Left lung (tissue), 14 donors: ENCODE measurements at places on chromosomes 11 and 22. TPM values are rescaled to one million over a fixed set of nuclear protein-coding genes. Genes with fewer than 3 reads are reported as not detected.

GRCh38 chr22:26568207-26568706 is 21.7 kb downstream of the TPST2 start:
- no peaks in the 10 kb centered on the region for H3K27me3 ChIP-seq
- peaks cover 74% of the 10 kb centered on the region for H3K4me1 ChIP-seq
- no peaks in the 10 kb centered on the region for H3K36me3 ChIP-seq
- H3K4me3 ChIP-seq, result no peak overlapping the region

GRCh38 chr22:44581096-44581435 is 83.0 kb upstream of the RTL6 start:
- no peak for DNase-seq
- no peaks in the 10 kb centered on the region for H3K4me1 ChIP-seq
- peaks cover 82% of the 10 kb centered on the region for H3K27me3 ChIP-seq
- H3K36me3 ChIP-seq, result no peaks in the 10 kb centered on the region

DNA sequence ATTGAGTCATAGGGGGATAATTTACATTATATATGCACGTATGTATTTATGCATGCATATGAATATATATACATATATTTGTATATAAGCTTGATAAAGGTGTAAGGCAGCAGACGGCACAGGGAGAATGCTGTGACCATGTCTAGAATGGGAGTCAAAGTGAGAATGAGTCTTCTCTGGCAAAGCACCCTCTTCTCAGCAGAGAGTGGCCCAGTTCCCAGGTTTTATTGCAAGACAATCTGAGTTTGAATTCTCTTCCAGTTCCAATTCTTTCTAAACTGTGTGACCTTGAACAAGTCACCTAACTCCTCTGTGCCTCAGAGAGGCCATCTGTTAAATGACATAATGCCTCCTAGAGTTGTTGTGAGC is 13.8 kb downstream of the EHF start:
- H3K27ac ChIP-seq, result no peak overlapping the region
- H3K36me3 ChIP-seq, result no peaks in the 10 kb centered on the region
- H3K27me3 ChIP-seq, result no peaks in the 10 kb centered on the region

GRCh38 chr22:50573491-50574382 is 4.5 kb downstream of the CPT1B start:
- H3K36me3 ChIP-seq, result no peaks in the 10 kb centered on the region
- no peak for DNase-seq
- H3K27ac ChIP-seq, result no peak overlapping the region
- peaks cover 5% of the 10 kb centered on the region for H3K4me1 ChIP-seq
- no peaks in the 10 kb centered on the region for H3K27me3 ChIP-seq
- H3K4me3 ChIP-seq, result no peak overlapping the region

- H3K4me3 ChIP-seq, result no peak overlapping the region
- no peaks in the 10 kb centered on the region for H3K4me1 ChIP-seq
- no peaks in the 10 kb centered on the region for H3K36me3 ChIP-seq
- DNase-seq, result no peak
- no peak overlapping the region for H3K27ac ChIP-seq
Measured at GRCh38 chr11:127071606-127072005, 71.0 kb upstream of the KIRREL3 start.

GRCh38 chr22:21087119-21087518 is 41.4 kb downstream of the LRRC74B start:
- no peaks in the 10 kb centered on the region for H3K36me3 ChIP-seq
- H3K27me3 ChIP-seq, result no peaks in the 10 kb centered on the region
- no peaks in the 10 kb centered on the region for H3K4me1 ChIP-seq
- no peak overlapping the region for H3K4me3 ChIP-seq

GRCh38 chr22:46834021-46834737 is 71.7 kb downstream of the TBC1D22A start:
- H3K36me3 ChIP-seq, result no peaks in the 10 kb centered on the region
- peaks cover 37% of the 10 kb centered on the region for H3K4me1 ChIP-seq
- no peak for DNase-seq

- DNase-seq, result no peak
- H3K4me3 ChIP-seq, result no peak overlapping the region
- no peak overlapping the region for H3K27ac ChIP-seq
- H3K4me1 ChIP-seq, result peaks cover 9% of the 10 kb centered on the region
- no peaks in the 10 kb centered on the region for H3K36me3 ChIP-seq
Measured at GRCh38 chr11:19704213-19704612, 8.4 kb upstream of the NAV2 start.

DNA sequence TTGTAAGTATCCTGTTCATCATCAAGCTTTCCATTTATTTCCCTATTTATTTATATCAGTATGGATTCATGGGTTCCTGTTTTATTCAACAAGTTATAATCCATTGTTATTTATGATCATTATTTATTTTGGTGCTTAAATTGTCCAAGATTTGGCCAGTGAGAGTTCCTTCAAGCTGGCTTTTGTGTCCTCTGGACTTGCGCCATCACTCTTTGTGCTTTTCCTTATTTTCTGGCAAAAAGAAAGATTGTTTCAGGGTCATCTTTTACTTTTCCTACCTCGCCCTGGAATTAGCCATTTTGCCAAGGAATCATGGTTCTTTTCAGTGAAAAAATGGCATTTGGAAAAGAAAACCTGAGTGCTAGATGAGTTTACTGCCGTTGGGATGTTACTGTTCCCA is 193.4 kb downstream of the ADAMTS15 start:
- no peak overlapping the region for H3K4me3 ChIP-seq
- no peaks in the 10 kb centered on the region for H3K27me3 ChIP-seq
- H3K36me3 ChIP-seq, result no peaks in the 10 kb centered on the region
- H3K27ac ChIP-seq, result no peak overlapping the region
- no peak for DNase-seq
- H3K4me1 ChIP-seq, result peaks cover 4% of the 10 kb centered on the region

DNA sequence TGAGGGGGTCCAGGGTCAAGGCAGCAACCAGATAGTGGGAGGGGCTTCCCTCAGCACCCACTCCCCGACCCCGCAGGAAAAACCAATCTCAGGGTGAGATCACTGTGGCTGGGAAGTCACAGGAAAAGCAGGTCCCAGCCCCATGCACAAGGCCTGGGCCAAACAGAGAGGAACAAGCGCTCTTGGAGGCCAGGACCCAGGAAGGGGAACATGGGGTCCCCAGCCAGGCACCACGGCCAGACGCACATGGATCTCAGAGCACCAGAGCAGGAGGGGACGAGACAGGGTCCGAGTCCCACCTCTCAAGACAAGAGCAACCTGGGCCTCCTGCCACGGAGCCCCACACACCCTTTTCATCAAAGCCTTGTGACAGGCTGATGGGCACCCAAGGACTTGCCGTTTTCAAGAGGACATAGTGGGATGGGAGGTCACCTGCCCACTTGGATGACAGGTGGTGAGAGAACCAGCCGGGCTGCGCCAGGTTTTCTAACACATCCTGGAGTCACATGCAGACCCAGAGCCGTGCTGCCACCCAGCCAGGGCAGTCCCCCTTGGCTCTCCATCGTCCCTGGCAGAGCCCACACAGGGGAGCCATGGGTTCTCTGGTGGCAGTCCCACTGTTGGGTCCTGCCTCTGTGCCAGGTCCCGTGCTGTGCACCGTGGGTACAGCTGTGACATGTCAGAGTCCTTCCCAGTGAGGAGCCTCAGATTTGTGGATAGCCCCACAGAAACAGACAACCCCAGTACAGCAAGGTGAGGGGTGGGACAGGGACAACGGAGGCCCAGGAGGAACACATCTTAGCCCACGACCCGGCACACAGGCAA is 13.2 kb downstream of the POLR3H start:
- no peaks in the 10 kb centered on the region for H3K4me1 ChIP-seq
- H3K4me3 ChIP-seq, result no peak overlapping the region
- H3K36me3 ChIP-seq, result no peaks in the 10 kb centered on the region
- H3K27me3 ChIP-seq, result no peaks in the 10 kb centered on the region
- H3K27ac ChIP-seq, result no peak overlapping the region

DNA sequence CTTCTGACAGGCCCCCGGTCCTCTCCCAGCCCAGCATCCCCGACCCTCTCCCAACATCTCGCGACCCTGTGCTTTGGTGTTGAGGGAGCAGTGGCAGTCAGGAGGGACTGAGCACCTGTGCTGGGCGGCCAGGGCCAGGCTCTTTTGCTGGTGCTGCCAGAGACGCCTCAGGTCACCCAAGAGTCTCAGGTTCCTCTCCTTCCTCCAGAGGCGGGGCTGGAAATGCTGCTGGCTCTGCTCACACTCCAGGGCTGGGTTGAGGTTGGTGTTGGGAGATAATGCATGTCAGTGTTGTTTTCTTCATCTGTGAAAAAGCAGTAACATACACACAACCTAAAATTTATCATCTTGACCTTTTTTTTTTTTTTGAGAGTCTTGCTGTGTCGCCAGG is 1.2 kb upstream of the IGLL1 start:
- H3K27me3 ChIP-seq, result no peaks in the 10 kb centered on the region
- H3K27ac ChIP-seq, result no peak overlapping the region
- DNase-seq, result no peak
- H3K4me3 ChIP-seq, result no peak overlapping the region
- H3K4me1 ChIP-seq, result no peaks in the 10 kb centered on the region
- H3K36me3 ChIP-seq, result no peaks in the 10 kb centered on the region

DNA sequence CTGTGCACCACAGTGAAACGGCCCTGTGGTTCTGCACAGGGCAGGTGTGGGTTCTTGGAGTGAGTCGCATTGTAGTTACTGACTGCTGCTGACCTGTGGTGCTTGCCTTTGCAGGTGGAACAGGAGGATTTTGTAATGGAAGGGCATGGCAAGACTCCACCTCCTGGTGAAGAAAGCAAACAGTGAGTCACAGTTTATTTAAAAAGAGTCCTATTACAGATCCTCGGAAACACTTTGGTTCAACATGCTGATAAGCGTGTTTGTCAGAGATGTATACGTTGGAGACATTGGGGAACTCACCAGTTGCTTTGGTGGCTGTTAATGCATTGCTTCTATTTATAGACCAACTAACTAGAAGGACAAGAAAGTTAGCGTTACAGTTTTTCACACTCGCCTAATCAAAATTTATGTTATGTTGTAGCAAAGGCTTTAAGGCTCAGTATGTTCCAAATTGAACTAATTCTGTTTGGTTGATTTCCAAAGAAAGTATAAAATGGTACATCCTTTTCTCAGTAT is 21.7 kb upstream of the TNRC6B start:
- H3K27ac ChIP-seq, result peak overlapping the region; percentile 23
- H3K4me3 ChIP-seq, result no peak overlapping the region
- no peaks in the 10 kb centered on the region for H3K4me1 ChIP-seq
- DNase-seq, result peak; percentile 28
- H3K27me3 ChIP-seq, result no peaks in the 10 kb centered on the region
- no peaks in the 10 kb centered on the region for H3K36me3 ChIP-seq

GRCh38 chr11:102722821-102723220 is 1.9 kb downstream of the MMP8 start:
- H3K36me3 ChIP-seq, result no peaks in the 10 kb centered on the region
- no peak overlapping the region for H3K4me3 ChIP-seq
- no peak for DNase-seq

DNA sequence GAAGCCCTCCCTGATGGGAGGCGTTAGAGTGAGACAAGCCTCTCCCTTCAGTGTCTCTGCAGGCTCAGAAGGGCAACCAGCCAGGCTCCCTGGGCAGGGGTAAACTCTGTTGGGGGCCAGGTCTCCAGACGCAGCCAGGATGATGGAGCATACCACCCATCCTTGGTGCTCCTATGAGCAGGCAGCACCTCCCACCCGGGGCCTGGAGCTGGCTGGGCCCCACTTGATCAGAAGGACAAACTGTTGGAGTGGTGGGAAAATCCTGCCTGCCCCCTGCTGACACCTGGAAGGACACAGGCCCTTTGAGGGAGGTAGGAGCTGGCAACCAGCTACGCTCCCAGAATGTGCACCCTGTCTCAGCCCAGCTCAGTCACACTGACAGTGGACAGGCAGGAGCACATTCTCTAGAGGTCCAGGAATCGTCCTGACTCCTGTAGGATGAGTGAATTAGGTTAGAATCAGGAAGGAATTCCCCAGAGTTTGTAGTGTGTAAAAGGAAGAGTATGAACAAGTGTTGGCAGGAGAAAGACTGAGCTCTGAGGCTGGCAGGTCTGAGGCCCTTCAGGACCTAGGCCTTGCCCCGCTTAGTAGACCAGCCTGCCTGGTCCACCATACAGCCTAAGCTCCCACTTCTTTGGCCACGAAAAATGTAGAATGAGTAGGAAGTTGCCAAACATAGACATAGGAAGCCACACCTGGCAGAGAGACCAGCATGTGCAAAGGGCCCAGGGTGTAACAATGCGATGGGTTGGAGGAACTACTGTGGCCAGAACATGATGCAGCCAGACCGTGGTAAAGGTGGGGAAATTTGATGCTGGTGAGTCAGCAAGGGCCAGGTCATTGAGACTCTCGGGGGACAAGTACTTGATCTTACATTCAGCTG is 19.1 kb downstream of the ARHGEF17 start:
- peaks cover 77% of the 10 kb centered on the region for H3K4me1 ChIP-seq
- H3K4me3 ChIP-seq, result no peak overlapping the region
- H3K27ac ChIP-seq, result peak overlapping the region; percentile 21
- no peaks in the 10 kb centered on the region for H3K36me3 ChIP-seq
- DNase-seq, result no peak

- no peak for DNase-seq
- no peak overlapping the region for H3K4me3 ChIP-seq
- H3K4me1 ChIP-seq, result no peaks in the 10 kb centered on the region
- H3K27me3 ChIP-seq, result no peaks in the 10 kb centered on the region
- no peaks in the 10 kb centered on the region for H3K36me3 ChIP-seq
Measured at GRCh38 chr11:42762348-42762747, 549.4 kb upstream of the API5 start.

GRCh38 chr11:74683279-74683871 is 47.9 kb downstream of the CHRDL2 start:
- peak overlapping the region; percentile 7 for H3K27ac ChIP-seq
- no peaks in the 10 kb centered on the region for H3K27me3 ChIP-seq
- no peak for DNase-seq
- no peaks in the 10 kb centered on the region for H3K36me3 ChIP-seq
- H3K4me1 ChIP-seq, result peaks cover 28% of the 10 kb centered on the region

DNA sequence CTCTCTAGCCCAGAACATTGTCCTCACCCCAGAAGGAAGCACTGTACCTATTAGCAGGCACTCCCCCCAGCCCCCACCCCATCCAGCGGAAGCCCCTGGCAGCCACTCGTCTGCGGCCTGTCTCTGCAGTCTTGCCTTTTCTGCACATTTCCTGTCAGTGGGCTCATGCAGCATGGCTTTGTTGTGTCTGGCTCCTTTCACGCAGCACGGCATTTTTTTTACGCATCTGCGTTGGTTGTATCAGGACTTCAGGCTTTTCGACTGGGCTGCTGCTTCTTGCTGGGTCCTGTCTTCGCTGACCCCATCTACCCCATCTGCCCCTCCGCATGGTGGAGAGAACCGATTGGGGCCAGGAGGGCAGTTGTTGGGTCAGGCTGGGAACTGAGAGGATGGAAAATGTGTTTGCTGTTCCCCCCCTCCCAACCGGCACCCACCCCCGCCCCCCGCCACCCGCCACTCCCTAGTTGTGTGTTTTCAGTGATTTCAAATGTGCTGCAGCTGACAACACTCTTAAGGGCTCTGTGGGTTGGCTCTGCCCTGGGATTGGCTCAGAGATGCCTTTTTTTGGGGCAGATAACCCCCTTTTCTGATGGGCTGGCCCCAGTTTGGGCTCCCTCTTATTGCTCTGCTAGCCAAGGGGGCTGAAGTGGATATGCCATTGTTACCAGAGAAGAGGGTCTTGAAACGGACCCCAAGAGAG is 110.0 kb downstream of the KIAA1671 start:
- H3K27me3 ChIP-seq, result no peaks in the 10 kb centered on the region
- no peak for DNase-seq
- H3K4me3 ChIP-seq, result no peak overlapping the region
- no peaks in the 10 kb centered on the region for H3K4me1 ChIP-seq

The BRSK2 gene
- 0.64 TPM for polyA plus RNA-seq

The IFITM1 gene
- 13.0 TPM for polyA plus RNA-seq

The OR10G8 gene
- polyA plus RNA-seq, result not detected

The SLC29A2 gene
- 10.0 TPM for polyA plus RNA-seq

The GLB1L3 gene
- polyA plus RNA-seq, result not detected

The OR8D4 gene
- 0.06 TPM for polyA plus RNA-seq

The MYO7A gene
- polyA plus RNA-seq, result 6.5 TPM

The CAVIN3 gene
- polyA plus RNA-seq, result 39.2 TPM
